Stimulated activated CD8-positive, alpha-beta memory T cell treated with anti-CD3 and anti-CD28 coated beads, Interleukin-12 subunit alpha, Interleukin-12 subunit beta, amount 100 ng/mL, for 1 hour (primary cell): ENCODE measurements at places on chromosomes 11 and 22.

DNA sequence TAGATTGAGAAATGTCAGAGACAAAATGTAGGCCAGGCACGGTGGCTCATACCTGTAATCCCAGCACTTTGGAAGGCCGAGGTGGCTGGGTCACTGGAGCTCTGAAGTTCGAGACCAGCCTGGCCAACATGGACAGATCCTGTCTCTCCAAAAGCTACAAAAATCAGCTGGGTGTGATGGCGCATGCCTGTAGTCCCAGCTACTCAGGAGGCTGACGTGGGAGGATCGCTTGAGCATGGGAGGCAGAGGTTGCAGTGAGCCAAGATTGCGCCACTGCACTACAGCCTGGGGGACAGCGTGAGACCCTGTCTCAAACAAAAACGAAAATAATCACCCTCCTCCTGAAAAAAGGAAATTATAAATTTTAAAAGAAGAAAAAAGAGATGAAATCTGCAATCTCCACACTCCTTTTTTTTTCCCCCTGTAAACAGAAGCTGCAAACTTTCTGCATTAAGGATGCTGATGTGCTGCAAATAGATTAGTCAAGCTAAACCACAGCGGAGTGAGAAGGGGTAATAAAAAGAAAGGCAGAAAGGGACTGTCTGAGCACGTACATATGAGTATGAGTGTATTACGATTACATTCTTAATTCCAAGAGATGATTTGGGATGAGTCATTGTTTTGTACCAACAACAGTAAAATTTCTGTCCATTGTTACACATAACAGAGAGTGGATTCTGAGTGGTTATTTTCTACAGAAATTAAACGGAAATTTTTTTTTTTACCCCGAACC lies 87.3 kb downstream of the SIK3 start:
- no peak for DNase-seq

DNA sequence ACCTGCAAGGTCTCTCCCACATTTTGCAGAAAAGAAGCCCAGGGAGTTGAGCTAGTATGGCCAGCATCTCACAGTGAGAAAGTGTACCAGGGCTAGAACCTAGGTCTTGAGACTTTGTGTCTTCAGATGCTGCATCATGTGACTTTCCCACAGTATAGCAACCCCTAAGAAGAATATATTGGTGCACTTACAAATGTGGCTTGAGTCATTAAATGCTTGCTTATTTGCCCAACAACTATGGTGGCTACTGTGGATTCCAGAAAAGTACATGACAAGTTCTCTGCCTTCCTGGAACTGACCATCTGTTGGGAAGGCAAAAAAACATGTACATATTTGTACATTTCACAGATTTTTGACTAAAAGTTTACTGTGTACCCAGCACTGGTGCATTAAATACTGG lies 55.0 kb downstream of the POLD3 start:
- no peak for DNase-seq

GRCh38 chr11:65133724-65134123 lies 595 bp downstream of the SYVN1 start:
- DNase-seq = no peak

DNA sequence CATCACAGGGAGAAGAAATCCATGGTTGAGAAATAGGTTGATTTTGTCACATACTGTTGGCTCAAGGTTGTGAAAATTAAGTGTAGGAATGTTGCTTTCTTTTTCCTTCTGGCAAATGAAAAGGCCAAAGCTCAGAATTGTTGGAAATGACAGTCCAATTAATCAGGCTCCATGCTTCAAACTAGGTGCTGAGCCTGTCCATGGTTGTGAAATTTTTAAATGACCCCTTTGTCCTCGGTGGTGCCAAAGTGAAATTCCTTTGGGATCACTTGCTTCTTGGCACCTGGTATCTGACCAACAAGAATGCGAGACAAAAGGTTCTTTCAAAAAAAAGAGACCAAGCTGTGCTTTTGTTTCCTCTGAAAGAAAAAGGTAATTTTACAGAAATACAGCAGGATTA lies 451.9 kb downstream of the ETS1 start:
- no peak for DNase-seq

DNA sequence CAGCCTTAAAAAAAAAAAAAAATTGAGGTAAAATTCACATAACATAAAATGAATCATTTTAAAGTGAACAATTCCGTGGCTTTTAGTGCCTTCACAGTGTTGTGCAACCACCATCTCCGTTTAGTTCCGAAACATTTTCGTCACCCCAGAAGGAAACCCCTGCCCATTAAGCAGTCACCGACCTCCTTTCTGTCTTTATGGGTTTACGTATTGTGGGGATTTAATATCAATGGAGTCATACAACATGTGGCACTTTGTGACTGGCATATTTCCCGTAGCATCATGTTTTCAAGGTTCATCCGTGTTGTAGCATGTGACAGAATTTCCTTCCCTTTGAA lies 65.5 kb downstream of the BCR start:
- no peak for DNase-seq

GRCh38 chr11:11540157-11540556 lies 81.6 kb downstream of the GALNT18 start:
- DNase-seq = no peak

GRCh38 chr11:114397349-114397982 lies 2.8 kb downstream of the C11orf71 start:
- no peak for DNase-seq

- peak; percentile 45 for DNase-seq
These were observed 40.0 kb downstream of the TPCN2 start for GRCh38 chr11:69088676-69089146.

- no peak for DNase-seq
These were observed 9.2 kb upstream of the P2RY6 start for GRCh38 chr11:73262851-73263495.

DNA sequence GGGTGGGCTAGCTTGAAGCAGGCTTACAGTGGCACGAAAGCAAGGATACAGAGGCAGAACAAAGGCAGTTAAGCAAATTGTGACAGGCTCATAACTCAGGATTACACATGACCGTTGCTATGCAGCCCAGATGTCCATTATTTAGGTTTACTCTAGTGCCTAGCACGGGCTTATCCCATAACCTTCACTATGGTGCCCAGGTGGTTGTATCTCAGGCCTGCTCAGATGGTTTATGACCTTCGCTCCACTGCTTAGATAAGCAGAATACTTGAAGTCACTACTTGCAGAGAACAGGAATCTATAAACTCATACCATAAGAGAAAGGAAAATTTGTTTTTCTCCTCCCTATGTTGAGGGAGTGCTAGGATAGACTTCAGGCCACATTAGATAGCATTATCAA lies 9.0 kb downstream of the OR6M1 start:
- no peak for DNase-seq
